ENCODE measurements at places on chromosomes 7 and 10.

- DNase-seq, result no peak
Observed at GRCh38 chr10:60009710-60010383, 103.5 kb upstream of the CCDC6 start.

- DNase-seq, result no peak
Observed at GRCh38 chr7:108452707-108453106, 3.5 kb downstream of the NRCAM start.

GRCh38 chr10:122173337-122173736, 97.8 kb upstream of the BTBD16 start:
- no peak for DNase-seq

- no peak for DNase-seq
Observed at GRCh38 chr7:47537716-47538675, 43.9 kb downstream of the TNS3 start.

DNA sequence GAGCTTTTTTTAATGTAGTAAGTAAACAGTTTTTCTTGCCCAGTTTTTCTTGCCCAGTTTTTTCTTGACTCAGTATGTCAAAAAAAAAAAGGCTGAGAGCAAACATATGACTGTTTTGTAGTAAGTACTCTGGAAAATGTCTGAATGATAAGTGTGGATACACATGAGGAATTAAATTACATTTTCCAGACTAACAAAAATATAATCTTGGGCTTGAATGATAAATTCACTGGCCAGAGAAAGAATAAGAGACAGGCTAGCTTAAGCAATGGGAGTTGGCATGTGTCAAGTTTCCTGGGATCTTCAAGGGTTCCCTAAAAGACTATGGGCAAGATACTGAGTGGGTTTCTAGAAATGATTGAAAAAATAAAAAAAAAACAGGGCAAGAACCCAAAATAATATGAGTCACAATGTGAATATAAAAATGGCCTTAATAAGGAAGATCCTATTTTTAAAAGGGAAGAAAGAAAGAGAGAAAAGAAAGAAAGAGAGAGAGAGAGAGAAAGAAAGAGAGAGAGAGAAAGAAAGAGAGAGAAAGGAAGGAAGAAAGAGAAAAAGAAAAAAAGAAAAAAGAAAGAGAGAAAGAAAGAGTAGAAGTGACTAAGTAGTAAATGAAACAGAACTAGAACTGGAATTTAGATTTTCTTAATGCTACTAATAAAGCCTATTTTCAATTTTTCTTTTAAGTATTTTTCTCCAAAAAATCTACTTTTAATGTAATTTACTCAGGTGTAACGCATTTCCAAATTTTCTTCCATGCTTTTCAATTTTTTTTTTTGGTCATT, 60.2 kb downstream of the TFPI2 start:
- no peak for DNase-seq

DNA sequence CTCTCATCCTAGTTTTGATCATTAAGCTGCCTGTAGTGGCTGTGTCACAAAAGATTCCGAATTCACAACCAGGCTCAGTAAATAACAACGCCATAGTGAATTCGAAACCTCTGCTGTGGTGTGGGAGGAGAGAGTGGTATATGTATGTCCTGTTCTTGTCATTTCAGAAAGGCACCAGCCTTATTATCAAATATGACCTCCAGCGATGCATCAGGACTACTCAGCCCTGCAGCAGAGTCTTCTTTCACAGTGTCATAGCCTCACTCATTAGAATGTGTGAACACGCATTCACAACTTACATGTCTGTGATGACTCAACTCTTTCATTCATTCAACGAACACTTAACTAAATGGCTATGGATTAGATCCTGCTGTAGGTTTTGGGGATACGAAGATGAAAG, 15.3 kb downstream of the AOC1 start:
- DNase-seq, result no peak

DNA sequence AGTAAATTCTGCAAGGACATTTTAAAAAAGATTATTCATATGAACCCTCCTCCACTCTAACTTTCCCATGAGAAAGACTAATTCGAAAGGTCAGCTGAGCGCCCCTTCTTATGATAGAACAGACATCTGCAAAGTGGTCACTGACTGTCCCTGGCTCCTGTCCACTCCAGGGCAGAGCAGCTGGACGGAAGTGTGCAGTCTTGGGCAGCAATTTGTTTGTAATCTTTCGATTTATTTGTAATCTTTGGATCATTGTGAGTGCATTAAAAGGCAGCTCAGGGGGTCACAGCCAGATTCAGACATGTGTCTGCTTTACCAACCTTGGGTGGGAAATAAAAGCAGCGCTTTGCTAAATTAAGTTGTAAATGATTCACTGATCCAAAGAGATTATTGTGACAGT, 158.8 kb upstream of the ADARB2 start:
- no peak for DNase-seq

- no peak for DNase-seq
Observed at GRCh38 chr7:99521399-99521798, 16.9 kb downstream of the ZKSCAN5 start.

DNA sequence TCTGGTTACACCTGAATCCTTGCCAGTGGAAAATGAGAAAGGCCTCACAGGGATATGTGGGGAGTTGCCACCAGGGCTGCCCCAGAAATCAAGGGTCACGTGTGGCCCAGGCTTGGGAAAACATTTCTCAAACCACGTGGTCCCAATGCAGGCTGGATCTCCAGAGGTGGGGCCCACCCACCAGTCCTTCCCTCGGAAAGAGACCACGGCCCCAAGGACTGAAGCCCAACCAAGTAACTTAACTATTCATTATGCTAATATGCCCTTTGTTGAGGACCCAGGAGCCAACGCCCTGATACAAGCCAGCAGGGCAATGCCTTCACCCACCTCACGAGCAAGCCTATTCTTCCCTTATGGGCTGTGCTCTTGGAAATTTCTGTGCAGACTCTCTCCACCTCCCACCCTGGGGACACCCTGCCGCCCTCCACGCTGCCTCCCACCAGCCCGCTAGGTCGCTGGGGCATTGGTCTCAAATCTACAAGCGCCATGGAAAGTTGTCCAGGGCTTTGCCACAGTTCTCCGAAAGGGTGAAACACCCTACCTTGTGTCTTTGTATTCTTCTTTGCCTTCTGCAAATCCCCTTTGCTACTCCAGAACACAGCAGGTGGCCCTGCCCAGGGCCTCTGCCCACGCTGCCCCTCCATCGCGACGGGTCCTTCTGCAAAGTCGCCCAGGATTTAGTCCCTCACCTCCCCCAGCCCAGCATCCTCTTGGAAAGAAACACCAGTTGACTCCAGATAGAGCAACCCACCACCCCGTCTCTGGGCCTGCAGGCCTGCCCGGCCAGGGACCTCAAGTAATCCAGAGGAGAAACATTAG, 8.8 kb downstream of the TNS3 start:
- DNase-seq, result no peak

GRCh38 chr10:114683162-114683561, 25.1 kb upstream of the ABLIM1 start:
- DNase-seq, result no peak

DNA sequence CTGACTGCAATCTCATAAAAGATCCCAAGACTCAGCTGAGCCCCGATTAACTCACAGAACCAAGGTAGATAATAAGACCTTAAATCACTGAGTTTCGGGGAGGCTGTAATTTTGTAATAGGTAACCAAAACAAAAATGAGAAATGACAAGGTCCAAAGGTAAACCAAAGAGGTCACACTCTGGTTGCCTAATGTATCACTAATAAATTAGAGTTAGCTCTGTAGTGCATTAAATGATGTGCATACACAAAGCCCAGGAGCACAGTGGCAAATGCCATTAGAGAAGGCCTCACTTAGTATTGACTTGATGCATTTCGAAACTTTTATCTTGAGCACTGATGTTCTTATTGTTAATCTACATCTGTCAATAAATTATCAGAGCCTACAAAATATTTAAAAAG, 237.7 kb upstream of the CCDC6 start:
- no peak for DNase-seq

GRCh38 chr7:132203021-132203420, 373.2 kb downstream of the PLXNA4 start:
- no peak for DNase-seq

DNA sequence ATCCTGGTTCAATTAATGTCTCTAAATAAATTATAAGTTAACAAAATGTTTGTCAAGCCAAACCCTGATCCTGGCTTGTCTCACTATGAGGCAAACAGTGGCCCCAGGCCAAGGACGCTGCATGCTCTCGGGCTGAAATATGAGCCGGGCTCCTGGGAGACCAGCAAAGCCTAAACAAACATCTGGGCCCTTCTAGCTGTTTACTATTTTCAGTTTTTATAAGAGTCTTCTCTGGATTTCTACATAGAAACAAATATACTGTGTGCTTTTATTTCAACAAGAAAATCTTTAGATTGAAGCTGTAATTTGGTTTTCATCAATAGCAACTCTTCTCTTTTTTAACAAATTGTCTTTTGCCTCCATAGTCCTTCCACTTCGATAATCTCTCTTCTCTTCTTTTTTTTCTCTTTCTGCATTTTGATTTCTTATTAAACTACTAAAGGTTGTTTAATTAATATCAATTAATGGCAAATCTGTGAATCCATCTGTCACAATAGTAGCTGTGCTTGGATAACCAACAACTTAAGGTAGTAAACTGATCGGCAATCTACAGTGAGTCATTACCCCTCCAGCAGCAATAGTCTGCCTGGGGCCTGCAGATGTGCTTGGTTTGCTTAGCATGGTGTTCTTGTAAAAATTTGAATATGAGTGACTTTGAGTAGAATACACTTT, 83.3 kb upstream of the DNAJC1 start:
- no peak for DNase-seq

DNA sequence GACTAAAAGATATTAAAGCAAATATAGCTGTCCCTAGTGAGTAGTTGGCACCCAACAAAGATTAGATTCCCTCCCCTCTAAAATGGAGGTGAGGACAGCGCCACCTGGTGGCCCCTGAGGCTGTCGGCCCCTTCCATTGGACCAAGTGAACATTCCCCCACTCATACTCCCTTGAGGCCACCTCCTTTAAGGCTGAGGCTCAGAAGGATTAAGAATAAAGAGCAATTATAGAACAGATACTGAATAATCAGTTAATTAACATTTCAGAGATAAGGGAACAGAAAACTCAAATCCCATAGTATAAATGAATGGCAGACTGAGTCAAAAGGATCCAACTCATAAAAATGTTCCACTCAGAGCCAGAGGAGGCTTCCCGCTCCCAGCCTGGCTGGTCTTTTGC, 130.4 kb upstream of the GHITM start:
- no peak for DNase-seq

GRCh38 chr10:98253499-98253898, 14.5 kb downstream of the LOXL4 start:
- no peak for DNase-seq

DNA sequence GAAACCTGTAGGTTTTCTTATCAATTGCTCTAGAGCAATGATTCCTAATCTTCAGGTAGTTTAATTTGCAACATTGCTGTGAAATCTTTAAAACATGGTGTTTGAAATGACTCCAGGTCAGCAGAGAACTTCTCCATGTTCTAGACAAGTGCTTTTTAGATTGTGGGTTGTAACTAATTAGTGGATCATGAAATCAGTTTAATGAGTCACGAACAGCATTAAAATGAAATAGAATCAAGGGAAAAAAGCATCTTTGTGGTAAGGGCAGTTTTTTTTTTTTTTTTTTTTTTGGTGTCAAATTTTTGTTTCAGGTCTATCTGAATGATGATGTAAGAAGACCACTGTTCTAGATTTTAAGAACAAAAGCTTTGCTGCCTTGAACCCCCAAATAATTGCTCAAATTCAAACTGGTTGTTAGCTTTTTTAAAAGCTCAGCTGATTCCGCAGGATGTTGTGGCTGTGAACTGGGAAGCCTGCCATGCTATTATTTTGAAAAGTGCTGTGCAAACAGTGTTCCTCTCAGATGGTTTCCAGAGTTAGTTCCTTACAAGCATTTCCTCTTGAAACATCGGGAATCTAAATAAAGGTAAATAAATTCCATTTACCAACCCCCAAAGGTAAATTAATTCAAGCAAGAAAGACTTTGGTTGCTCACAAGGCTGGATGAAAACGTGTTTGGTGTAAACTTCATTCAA, 13.1 kb upstream of the PDK4 start:
- DNase-seq, result no peak

- DNase-seq, result no peak
Observed at GRCh38 chr7:140439359-140439758, 35.5 kb downstream of the RAB19 start.

GRCh38 chr7:121595758-121596696, 199.9 kb upstream of the FAM3C start:
- no peak for DNase-seq

DNA sequence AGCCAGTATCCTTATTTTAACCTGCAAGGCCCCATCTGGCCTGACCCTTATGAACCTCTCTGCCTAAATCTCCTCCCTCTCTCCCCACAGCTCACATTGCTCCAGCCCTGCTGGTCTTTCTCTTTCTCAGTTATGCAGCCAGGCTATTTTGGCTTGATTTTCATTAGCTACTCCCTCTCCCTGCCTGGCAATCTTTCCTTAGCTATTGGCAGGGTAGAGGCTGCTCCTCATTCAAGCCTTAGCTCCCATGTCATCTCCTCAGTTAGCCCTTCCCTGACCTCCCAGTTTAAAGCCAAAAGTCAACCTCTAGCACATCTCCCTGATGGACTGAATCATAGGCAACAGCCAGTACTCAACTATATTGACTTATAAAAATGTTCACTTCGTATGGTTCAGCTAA, 214.4 kb upstream of the CELF2 start:
- DNase-seq, result no peak

DNA sequence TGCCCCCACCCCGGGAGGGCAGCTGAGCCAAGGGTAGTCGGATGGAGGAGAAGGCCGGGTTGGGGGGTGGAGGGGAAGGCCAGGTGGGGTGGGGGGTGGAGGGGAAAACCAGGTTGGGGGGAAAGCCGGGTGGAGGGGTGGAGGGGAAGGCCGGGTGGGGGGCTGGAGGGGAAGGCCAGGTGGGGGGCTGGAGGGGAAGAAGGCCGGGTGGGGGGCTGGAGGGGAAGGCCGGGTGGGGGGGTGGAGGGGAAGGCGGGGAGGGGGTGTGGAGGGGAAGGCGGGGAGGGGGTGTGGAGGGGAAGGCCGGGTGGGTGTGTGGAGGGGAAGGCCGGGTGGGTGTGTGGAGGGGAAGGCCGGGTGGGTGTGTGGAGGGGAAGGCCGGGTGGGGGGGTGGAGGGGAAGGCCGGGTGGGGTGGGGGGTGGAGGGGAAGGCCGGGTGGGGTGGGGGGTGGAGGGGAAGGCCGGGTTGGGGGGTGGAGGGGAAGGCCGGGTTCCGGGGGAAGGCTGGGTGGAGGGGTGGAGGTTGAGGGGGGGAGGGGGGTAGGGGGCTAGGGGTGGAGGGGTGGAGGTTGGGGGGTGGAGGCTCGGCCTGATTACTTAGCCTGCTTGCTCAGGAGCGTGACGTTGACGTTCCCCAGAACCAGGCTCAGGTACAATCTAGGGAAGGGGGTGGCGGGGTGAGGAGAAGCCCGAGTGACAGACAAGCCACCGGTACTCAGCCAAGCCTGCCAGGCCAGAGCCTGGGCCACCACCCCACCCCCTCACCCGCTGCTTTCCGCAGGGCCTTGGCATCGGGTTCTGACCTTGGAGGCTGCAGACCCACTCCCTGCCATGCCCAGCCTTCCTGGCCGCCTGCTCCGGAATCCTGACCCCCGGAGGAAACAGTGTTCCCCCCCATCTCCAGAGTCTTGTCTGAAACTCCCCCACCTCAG, 5.6 kb downstream of the TMEM120A start:
- no peak for DNase-seq
